ENCODE measurements at places on chromosomes 7 and 10.

DNA sequence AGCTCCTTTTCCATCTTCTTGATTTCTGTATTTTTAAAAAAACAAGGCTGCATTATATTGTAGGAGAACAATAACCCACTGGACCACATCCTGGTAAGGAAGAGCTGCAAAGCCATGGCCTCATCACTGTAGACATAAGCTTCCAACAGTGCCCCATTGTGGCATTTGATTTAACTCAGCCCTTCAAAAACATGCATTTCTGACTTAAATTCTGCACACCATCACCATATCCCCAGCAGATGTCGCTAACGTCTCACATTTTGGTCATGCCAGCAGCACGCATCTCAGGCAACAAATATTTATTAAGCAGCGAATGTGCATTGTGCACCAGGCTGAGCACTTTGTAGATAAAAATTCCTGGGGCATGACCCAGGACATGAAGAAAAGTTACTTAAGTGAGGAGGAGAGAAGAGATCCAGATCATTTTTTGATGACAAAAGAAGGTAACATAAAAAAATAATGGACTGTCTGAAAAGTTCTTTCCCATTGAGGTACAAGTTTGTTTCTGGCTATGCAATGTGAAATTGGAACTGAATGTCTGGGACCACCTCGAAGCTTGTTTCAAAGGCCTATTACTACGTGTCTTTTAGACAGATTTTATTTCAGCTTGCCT is 164.6 kb upstream of the CDCA7L start:
- peak; percentile 85 for DNase-seq

- DNase-seq: peak; percentile 69
These were observed 38.0 kb upstream of the SPOCK2 start for GRCh38 chr10:72126184-72126871.

DNA sequence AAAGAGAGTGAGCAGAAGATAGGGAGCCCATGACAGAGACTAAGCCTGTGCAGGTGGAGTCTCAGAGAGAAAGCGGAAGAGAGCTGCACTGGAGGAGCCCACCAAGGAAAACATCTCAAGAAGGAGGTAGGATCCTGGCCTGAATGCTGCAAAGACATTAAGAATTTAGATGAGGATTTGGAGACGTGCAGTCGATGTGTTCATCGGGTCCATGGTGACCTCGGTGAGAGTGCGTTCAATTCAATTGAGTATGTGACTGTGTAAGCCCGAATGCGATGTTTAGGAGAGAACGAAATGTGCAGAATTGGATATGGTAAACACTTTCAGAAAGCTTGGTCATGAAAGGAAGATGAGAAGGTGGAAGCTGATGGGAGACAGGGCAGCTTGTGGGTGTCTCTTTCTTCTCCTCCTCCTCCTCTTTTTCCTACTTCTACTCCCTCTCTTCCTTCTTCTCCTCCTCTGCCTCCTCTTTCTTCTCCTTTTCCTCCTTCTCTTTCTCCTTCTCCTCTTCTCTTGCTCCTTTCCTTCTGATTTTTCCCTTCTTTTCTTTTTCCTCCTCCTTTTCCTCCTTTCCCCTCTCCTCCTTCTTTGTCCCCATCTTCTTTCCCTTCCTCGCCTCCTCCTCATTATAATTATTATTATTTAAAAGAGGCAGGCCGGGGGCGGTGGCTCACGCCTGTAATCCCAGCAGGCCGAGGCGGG is 276.0 kb downstream of the RPS24 start:
- DNase-seq: no peak

GRCh38 chr7:157372300-157373232 is 35.8 kb downstream of the DNAJB6 start:
- no peak for DNase-seq

GRCh38 chr10:43220657-43221418 is 46.0 kb downstream of the RASGEF1A start:
- no peak for DNase-seq

DNA sequence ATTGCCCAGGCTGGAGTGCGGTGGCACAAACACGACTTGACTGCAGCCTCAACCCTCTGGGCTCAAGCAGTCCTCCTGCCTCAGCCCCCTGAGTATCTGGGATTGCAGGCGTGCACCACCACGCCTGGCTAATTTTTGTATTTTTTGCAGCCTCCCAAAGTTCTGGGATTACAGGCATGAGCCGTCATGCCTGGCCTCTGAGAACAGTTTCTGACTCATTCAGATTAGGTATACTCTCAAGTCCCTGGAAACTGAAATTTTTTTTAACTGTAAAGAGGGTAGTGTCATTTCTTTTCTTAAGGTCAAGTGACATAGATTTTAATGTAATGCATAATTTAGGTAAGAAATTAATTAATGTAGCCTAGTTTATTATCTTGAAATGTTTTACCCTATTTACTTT is 104.7 kb downstream of the SEPTIN7 start:
- DNase-seq: peak; percentile 14

GRCh38 chr10:31130406-31130805 is 98.7 kb upstream of the ZNF438 start:
- DNase-seq: no peak

- DNase-seq: no peak
These were observed 241.9 kb downstream of the SLC25A13 start for GRCh38 chr7:96080027-96080426.

DNA sequence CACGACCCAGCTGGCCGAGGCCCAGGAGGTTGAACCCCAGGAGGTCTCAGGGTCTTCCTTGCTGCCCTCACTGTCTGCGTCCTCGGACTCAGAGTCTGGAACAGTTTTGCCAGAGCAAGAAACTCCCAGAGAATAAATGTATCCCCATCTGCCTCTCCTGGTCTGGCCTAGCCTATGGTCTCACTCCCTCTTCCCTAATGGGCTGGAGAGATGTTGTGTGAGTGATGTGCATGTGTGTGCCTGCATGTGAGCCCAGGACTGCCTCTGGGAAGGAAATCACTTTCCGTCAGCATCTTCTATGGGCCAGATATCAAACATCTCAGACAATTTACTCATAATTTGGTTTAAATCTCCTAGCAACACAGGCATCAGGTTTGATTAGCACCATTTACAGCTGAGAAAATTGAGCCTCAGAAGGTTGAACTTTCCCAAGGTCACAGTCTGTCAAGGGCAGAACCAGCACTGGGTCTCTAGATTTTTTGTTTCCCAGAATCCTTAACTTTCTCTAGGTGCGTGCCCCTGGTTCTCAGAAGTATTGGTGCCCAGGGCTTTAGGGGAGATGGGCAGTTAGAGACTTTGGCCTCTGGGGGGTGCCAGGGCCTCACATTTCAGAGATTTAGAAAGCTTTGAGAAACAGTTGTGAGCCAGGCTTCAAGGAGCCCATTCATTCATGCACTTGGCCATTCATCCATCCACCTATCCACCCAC is 4.9 kb downstream of the TMEM270 start:
- peak; percentile 75 for DNase-seq

- DNase-seq: no peak
These were observed 560.3 kb downstream of the SDK1 start for GRCh38 chr7:3861386-3861785.

- peak; percentile 15 for DNase-seq
These were observed 74.1 kb upstream of the HDAC9 start for GRCh38 chr7:18421297-18422002.

DNA sequence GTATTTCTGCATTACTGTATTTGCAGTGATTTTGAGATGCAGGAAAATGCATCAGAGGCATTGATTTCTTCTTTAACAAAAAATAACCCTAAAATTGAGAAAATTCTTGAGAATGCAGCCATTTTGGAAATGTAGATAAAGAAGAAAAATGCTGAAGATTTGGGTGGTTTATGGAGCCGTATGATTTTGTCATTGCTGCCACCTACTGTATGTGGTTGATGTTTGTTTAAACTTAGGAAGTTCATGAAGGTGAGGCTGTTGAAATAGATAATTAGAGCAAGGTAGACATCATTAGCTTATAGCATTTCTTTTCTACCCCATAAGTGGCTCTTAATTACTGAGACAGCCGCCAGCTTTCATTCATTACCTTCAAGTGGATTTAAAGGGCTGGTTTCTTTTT is 92.1 kb upstream of the SAMD8 start:
- DNase-seq: peak; percentile 48

DNA sequence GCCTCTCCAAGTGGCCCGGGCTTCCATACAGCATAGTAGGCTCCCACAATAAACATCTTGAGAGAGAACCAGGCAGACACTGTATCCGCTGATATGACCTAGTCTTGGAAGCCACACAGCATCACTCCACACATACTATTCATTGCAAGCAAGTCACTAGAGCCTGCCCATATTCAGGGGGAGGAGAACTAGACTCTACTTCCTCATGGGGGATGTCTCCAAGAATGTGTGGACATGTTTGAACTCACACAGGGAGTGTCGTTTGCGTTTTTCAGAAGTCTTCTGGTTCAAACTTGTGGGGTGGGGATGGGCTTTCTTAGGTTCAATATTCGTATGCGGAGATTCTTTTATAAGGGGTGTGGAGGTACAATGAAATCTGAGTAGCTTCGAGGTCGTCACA is 232.6 kb upstream of the HABP2 start:
- no peak for DNase-seq

GRCh38 chr10:119113751-119114732 is 10.1 kb downstream of the DENND10 start:
- peak; percentile 96 for DNase-seq

- peak; percentile 88 for DNase-seq
These were observed 233.6 kb downstream of the BAMBI start for GRCh38 chr10:28910956-28911355.
